ENCODE measurements at places on chromosomes 6 and 20.

GRCh38 chr20:32702706-32703425 is 29.1 kb upstream of the C20orf203 start:
- DNase-seq: no peak

DNA sequence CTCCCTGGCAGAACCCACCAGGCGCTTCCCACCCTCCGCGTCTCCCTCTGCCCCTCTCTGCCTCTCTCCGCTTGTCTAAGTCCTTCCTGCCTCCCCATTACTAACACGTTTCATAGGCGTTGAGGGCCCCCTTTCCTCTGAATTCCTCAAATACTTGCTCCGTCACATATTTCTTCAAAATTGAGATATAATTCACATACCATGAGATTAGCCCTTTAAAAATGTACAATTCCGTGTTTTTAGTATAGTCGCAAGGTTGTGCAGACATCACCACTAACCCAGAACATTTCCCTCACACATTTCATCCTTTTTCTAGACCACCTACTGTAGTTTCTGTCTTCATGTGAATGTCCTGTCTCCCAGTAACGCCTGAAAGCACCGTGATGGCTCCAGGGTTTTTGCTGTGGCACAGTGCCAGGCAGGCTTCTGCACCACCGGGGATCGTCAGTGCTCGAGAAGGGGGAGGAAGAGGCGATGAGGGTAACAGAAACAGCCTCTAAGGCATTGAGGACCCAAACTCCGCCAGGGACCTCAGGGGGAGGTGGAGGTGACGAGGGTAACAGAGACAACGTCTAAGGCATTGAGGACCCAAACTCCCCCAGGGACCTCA is 141.9 kb upstream of the SNX9 start:
- DNase-seq: no peak

DNA sequence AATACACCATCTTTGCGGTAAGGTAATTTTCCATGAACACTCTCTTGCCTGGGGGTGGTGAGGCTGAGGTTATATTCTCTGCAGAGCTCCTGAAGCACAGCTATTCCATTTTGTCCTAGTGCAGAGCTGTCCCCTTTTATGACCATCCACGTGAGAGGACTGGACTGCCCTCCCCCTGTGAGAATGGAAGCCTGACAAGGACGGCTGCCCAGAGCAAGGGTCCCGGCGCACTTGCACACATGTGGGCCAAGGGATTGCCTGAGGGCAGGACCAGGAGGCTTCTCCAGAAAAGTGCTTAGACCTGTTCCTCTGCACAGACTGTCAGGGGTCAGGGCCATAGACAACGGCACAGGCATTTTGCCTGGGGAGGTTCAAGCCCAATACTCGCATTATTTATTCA is 48.2 kb downstream of the SLC22A23 start:
- no peak for DNase-seq

- peak; percentile 74 for DNase-seq
Measured at GRCh38 chr6:28648035-28648877, 122.6 kb downstream of the GPX5 start.

GRCh38 chr6:21476112-21476511 is 117.4 kb upstream of the SOX4 start:
- no peak for DNase-seq

DNA sequence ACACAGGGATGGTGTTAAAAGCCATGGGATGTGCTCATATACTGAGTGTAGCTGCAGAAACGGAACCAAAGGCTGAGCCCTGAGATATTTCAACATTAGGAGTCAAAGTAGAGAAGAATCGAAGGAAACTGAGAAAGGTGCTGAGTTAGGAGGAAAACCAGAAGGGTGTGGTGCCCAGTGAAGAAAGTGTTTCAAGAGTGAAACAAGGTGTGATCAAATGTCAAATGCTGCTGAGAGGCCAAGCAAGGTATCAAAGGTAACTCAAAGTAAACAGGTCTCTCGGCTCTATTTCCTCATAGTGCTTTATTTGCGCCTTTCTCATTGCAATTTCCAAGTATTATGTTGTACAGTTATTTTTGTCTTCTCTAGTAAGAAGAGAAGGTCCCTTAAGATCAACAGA is 94.1 kb downstream of the PRDM1 start:
- no peak for DNase-seq

GRCh38 chr20:56414842-56415765 is 3.0 kb downstream of the CASS4 start:
- DNase-seq: peak; percentile 62

DNA sequence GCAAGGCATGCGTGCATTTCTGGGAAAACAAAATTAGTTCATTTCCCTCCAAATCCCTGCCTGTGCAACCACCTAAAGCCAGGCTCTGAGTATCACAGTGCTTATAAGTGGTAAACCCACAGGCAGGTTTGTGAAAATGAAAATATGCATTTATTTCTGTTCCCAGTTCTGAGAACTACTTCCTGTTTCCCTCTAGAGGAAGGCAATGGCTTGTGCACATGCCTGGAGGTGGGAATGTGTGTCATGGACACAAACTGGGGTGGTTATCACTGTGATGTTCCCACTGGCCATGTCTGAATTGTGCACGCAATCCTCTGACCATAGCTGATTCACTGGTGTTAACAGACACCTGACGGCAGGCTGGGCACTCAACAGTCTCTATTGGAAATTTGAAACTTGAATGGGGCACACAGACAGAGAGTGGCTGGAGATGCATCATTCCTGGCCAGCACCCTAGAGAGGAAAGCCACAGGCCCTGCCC is 26.3 kb downstream of the FAM110A start:
- peak; percentile 60 for DNase-seq
